ENCODE measurements at places on chromosomes 6 and 20.

DNA sequence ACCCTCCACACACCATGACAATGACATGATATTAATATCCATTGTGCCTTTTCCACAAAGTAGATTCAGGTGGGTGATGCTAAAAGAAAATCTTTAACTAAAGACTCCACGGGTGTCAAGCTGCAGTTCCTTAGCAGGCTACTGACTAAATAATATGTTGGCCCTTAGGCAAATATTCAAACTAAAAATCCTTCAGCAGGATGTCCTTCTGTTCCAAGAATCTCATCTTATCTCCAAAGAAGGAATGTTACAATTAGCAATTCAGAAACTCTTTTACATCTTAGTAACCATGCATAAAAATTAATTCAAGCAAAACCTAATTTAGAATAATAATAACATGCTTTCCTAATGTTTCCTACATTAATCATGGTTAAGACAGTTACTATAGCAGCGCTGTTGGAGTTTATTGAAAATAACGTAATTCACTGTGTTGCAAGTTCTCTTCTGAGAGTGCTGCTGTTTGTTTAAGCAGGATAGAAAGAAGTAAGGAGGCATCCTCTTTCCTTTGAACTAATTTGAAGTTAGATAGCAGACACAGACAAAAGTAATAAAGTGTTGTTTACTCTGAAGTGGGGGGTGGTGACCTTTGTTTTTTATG, 414.8 kb upstream of the CDH4 start:
- H3K27ac ChIP-seq, result no peak overlapping the region
- H3K4me3 ChIP-seq, result no peak overlapping the region
- DNase-seq, result no peak
- no peaks in the 10 kb centered on the region for H3K36me3 ChIP-seq
- H3K27me3 ChIP-seq, result no peaks in the 10 kb centered on the region
- H3K4me1 ChIP-seq, result no peaks in the 10 kb centered on the region

DNA sequence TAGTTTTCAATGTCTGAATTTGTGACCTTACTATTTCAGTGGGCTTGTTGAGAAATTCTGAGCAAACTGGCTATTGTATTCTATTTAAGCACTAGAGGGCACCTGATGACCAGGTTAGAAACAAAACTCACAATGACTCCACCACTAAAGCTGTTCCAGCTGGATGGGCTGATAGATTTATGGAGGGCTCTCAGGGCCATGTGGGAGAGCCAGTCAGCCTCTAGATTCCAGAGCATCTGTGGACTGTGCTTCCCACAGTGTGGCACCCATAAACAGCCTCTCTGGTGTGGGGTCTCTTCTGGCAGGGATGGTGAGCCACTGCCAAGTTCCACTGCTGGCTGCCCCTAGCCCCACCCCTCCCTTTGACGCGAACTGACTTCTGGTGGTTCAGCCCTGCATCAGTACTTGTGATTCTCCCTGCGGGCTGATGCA, 29.2 kb downstream of the C6orf58 start:
- H3K27me3 ChIP-seq, result no peaks in the 10 kb centered on the region
- DNase-seq, result no peak
- H3K4me1 ChIP-seq, result no peaks in the 10 kb centered on the region
- H3K36me3 ChIP-seq, result no peaks in the 10 kb centered on the region

DNA sequence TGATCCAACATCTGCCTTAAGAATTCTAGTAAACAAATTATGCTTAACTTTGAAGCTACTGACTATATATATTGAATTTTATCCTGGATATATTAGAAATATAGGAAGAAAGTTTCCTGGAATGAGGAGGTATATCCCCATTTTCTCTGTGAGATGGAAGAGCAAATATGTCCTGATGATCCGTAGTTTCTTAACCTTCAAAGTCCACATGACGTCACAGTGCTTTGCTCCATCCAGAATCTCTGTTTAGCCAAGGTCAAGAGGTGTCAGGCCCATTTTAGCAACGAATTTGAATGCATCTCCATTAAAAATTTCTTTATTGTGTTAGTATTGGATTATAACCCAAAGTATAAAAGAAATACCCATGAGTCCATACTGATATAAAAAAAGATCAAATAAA, 162.5 kb downstream of the PRL start:
- H3K27me3 ChIP-seq, result no peaks in the 10 kb centered on the region
- no peaks in the 10 kb centered on the region for H3K4me1 ChIP-seq
- no peak for DNase-seq
- no peak overlapping the region for H3K27ac ChIP-seq
- H3K36me3 ChIP-seq, result no peaks in the 10 kb centered on the region

GRCh38 chr20:22080985-22081384, 375.5 kb downstream of the PAX1 start:
- H3K27ac ChIP-seq, result no peak overlapping the region
- H3K4me3 ChIP-seq, result no peak overlapping the region
- no peak for DNase-seq
- no peaks in the 10 kb centered on the region for H3K36me3 ChIP-seq
- H3K27me3 ChIP-seq, result no peaks in the 10 kb centered on the region

- H3K27ac ChIP-seq, result no peak overlapping the region
- no peak for DNase-seq
- H3K4me3 ChIP-seq, result no peak overlapping the region
- H3K4me1 ChIP-seq, result no peaks in the 10 kb centered on the region
- H3K27me3 ChIP-seq, result no peaks in the 10 kb centered on the region
Measured at GRCh38 chr6:4571011-4571410, 205.2 kb upstream of the CDYL start.

GRCh38 chr6:113578691-113579090, 278.5 kb upstream of the MARCKS start:
- H3K27ac ChIP-seq, result no peak overlapping the region
- H3K4me1 ChIP-seq, result no peaks in the 10 kb centered on the region
- no peaks in the 10 kb centered on the region for H3K36me3 ChIP-seq
- H3K27me3 ChIP-seq, result no peaks in the 10 kb centered on the region

- H3K4me1 ChIP-seq, result no peaks in the 10 kb centered on the region
- no peaks in the 10 kb centered on the region for H3K36me3 ChIP-seq
- H3K4me3 ChIP-seq, result no peak overlapping the region
- no peaks in the 10 kb centered on the region for H3K27me3 ChIP-seq
- no peak overlapping the region for H3K27ac ChIP-seq
- DNase-seq, result no peak
Measured at GRCh38 chr6:144896289-144896688, 611.2 kb downstream of the UTRN start.

DNA sequence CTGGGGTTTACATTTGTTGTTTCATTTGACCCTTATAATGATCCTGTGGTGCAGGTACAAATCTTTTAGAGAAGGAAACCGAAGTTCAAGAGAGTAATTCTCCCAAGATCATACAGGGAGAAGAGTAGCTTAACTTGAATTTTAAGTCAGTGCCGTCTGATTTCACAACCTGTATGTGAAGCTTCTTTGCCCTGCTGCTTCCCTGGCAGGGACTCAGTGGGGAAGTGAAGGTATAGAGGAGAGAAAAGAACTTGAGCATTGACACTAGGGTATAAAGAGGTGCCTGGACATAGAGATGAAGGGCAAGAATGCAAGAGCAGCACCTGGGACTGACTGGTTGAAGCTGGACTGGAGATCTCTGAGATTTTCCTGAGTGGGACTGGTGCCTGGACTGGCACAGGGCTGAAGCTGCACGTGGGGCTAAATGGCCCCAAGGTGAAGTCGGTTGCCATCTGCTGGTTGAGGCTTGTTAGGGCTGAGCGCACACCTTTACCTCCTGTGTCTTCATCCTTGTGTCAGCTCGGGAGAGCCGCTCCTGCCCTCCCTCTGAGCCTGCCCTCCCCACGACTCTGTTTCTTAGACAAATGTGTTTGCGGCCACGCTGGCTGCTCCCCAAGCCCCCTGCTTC, 41.8 kb downstream of the FARS2 start:
- H3K27me3 ChIP-seq, result no peaks in the 10 kb centered on the region
- no peak for DNase-seq
- H3K27ac ChIP-seq, result no peak overlapping the region
- no peaks in the 10 kb centered on the region for H3K36me3 ChIP-seq
- H3K4me1 ChIP-seq, result peaks cover 2% of the 10 kb centered on the region

DNA sequence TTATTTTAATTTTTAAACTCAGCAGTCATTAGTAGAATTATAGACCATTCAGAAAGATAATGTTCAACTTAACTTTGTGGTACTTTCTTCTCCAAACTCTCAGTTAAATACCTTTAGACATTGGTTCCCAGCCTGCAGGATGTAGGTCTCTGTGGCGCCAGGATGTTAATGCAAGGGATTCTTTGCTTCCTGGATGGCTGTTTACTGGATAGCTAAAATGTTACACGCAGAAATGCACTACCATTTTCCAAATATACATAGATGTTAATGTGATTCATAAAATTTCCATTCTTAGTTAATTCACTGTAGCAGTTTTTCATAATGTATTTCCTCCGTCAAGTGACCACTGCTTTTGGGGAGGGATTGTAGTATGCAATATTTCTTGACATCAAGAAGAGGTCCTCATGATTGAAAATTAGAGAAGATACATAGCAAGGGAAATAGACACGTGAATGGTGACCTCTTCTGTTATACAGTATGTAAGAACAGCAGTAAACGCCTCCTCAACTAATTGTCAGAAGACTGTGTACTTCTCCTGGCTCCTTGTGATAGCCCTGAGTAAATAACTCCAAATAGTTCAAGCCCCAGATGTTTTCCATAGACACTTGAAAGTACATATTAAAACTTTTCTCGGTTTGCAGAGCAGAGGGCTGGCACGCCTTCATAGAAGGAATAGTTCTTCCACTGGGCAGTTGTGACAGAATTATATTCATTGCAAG, 128.8 kb downstream of the LCA5 start:
- no peak for DNase-seq
- no peak overlapping the region for H3K27ac ChIP-seq
- no peaks in the 10 kb centered on the region for H3K4me1 ChIP-seq
- no peaks in the 10 kb centered on the region for H3K27me3 ChIP-seq

DNA sequence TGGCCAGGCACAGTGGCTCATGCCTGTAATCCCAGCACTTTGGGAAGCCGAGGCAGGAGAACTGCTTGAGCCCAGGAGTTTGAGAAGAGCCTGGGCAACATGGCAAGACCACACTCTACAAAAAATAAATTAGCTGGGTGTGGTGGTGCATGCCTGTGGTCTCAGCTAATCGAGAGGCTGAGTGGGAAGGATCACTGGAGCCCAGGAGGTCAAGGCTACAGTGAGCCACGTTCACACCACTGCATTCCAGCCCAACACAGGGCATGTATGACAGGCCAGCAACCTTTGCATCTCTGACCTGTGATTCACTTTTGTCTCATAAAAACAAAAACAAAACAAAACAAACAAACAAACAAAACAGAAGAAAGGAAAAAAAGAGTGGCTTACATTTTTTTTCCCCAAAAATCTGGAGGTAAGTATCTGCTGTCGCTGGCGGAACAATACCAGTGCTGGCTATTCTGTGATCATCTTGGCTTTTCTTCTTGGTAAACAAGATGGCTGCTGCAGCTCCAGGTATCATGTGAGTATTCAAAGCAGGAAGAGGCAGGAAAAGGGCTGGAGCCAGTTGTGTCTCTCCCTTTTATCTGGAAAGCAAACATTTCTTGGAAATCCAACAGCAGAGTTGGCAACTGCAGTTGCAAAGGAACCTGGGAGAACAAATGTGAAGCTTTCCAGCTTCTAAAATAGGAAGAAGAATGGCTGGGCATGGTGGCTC, 40.4 kb upstream of the ZMYND8 start:
- DNase-seq, result no peak
- H3K36me3 ChIP-seq, result no peaks in the 10 kb centered on the region
- no peaks in the 10 kb centered on the region for H3K27me3 ChIP-seq
- H3K4me3 ChIP-seq, result no peak overlapping the region

DNA sequence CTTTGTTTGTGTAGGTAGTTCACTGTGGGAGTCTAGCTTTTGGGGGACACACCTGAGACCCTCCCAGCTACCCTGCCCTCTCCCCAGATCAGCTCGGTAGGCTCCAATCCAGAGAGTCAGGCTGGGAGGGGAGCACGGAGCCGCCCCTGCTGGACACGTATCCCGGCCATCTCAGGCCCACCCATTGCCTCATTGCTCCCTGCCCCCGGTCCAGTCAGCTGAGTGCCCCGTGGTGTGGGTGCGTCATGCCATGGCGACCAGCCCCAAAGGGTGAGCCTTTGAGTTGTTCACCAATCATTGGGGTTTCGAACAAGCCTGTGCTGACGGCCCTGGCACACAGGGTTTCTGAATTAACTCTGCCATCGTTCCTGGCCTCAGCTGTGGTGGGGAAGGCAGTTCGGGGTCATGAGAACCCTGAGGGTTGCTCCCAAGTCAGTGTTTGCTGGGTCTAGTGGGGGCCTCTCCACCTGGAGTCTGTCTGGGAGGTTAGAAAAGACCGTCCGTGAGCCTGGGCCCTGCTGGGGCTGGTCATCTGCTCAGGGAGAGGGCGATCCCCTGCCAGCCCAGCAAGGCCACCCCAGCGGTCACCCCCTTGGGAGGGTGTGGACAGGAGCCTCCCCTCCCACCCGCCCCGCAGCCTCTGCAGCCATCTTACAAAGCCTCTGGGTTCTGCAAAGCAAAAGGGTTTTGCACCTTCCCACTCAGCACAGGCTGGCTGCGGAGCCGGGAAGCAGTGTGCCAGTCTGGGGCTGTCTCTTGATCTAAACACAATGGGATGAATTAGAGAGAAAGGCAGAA, 34.5 kb downstream of the NTSR1 start:
- DNase-seq, result peak; percentile 14
- H3K27ac ChIP-seq, result no peak overlapping the region
- H3K27me3 ChIP-seq, result no peaks in the 10 kb centered on the region
- no peak overlapping the region for H3K4me3 ChIP-seq

DNA sequence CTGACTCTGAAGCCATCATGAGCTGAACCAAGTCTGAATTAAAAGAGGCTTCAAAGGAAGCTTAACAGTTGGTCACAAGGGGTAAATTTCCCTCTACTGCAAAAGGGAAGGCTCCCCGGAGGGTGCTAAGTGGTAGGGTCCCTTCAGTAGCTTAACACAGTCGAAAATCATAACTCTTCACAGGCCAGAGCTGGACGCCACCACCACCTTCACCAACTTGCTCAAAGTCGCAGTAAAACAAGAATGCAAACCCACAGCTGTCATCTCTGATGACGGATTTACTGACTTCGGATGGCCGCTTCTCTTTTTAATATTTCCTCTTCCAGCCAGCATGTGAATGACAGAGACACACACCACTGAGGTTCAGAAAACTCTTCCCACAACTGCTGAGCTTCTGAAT, 144.7 kb upstream of the FBXL4 start:
- no peaks in the 10 kb centered on the region for H3K27me3 ChIP-seq
- no peak for DNase-seq
- no peaks in the 10 kb centered on the region for H3K36me3 ChIP-seq
- H3K4me3 ChIP-seq, result no peak overlapping the region
- H3K4me1 ChIP-seq, result no peaks in the 10 kb centered on the region

Measured in upper lobe of left lung (tissue), 6 donors.